ENCODE measurements at places on chromosomes 1 and 21.
A peak's percentile ranks its signal among the peaks of the same experiment; 100 is the strongest.

DNA sequence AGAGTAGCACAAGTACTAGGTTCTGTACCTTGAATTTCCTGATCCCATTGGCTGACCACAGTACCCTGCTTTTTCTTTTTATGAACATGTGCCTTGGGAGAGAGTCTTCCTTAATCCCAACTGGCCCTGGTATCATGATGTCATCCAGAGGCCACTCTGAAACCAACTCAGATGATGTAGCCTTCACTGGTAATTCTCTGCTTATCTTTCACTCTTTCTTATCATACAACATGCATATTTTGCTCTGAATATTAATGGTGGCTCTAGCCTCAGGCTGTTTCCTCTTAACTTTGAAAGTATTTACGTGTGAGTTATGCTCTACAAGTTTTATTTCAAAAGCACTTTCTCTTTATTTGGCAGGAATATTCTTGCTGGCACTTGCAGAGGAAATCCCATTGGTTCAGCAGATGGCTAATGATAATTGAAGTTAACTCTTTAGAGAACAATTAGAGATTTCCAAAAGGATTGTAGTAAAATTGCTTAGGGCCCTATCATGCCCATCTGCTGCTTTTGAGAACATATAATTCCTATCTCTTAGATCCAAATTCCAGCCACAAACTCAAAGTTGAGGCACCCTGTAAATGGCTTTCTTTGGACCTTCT lies 86.1 kb downstream of the PTGER3 start:
- no peak for DNase-seq

- no peak for DNase-seq
Observed at GRCh38 chr1:61104220-61104671, 21.9 kb downstream of the NFIA start.

DNA sequence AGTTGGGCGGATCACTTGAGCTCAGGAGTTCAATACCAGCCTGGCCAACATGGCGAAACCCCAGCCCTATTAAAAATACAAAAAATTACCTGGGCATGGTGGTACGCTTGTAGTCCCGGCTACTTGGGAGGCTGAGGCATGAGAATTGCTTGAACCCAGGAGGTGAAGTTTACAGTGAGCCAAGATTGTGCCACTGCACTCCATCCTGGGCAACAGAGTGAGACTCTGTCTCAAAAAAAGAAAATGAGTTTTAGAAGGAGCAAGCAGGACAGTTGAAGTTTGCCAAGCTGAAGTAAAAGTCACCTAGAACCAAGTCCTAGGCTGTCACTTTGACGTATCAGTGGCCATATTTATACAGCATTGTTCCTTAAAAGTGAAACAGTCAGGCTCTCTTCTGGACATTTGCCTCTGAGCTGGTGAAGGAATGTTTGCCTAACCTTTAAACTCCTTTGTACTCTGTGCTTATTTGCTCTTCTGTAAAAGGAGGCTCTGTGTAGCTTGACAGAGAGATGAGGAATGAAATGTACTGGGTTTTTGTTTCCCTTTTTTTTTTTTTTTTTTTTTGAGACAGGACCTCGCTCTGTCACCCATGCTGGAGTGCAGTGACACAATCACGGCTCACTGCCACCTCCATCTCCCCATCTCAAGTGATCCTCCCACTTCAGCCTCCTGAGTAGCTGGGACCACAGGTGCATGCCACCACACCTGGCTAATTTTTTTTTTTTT lies 2.8 kb downstream of the RAB4A start:
- no peak for DNase-seq

- no peak for DNase-seq
Observed at GRCh38 chr21:37862536-37862935, 53.7 kb downstream of the KCNJ6 start.

GRCh38 chr1:24299901-24300300 lies 19.3 kb upstream of the GRHL3 start:
- DNase-seq, result no peak

DNA sequence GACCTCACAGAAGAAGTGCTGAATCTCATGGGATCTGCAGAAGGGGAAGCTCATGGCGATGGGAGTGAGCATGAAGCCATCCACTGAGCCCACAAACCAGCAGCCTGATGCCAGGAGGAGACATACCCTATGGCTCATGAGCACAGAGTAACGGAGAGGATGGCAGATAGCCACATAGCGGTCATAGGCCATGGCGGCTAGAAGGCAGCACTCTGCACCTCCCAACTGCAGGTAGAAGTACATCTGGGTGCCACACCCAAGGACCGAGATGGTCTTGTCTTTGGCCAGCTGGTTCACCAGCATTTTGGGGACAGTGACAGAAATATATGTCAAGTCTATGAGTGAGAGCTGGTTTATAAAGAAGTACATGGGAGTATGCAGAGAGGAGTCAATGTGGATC lies 4.3 kb downstream of the OR2T10 start:
- no peak for DNase-seq

DNA sequence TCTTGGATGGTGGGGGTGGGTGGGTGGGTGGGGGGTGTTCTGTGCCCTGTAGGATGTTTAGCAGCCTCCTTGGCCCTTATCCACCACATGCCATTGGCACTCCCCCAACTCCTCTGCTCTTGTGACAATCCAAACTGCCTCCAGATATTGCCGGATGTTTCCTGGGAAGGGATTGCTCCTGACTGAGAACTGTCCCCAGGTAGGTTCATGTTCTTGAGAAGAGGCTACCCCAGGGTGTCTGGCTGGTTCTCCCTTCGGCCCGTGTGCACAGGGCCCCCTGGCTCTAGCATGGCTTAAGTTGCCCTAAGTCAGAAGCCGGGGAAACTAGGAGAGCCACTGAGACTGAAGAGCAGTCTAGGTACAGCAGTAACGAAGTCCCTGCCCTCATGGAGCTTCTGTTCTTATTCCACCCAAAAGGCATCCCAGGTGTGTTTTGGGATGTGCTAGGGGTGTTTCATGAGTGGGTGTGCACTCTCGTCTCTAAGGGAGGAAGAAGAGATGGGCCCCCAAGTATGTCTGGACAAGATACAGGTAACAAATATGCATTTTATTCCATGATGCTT lies 19.8 kb upstream of the THRAP3 start:
- no peak for DNase-seq

DNA sequence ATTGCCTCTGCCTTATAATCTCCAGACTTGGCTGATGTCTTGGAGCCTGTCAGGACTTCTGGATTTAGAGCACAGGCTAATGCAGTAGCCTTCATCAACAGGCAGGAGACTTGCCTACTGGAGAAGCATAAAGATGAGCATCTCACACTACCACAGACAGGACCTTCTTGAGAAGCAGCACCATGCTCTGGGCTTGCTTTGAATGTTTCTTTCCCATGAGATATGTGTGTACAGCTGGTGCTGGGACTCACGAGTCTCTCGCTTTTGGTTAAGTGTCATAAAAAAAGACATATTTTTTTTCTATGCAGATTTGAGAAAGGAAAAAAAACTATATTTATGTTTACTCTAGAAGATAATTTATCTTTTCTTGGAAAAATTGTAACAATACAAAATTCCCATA lies 671.3 kb downstream of the MRPL39 start:
- DNase-seq, result no peak

DNA sequence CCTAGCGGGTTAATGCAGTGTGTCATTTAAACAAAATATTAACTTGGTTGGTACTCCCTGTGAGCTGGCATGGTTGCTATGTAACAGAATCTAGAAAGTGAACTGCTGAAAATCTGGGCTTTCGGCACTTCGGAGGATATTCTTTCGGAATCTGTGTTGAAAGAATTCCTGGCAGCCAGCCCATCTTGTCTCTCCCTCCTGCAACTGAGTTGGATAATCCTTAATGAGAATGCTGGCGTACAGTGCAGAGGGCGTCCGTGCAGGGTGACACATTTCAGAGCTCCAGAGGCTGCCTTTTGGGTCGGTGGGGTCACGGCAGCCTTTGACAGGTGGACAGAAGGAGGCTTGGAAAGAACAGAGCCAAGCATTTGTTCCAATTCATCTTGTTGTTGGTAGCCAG lies 3.7 kb downstream of the KAZN start:
- peak; percentile 26 for DNase-seq

GRCh38 chr1:57536749-57537423 lies 113.0 kb upstream of the DAB1 start:
- DNase-seq, result no peak

- DNase-seq, result no peak
Observed at GRCh38 chr1:85936470-85936869, 220.1 kb downstream of the COL24A1 start.

GRCh38 chr1:114033961-114034360 lies 54.7 kb downstream of the OLFML3 start:
- no peak for DNase-seq

DNA sequence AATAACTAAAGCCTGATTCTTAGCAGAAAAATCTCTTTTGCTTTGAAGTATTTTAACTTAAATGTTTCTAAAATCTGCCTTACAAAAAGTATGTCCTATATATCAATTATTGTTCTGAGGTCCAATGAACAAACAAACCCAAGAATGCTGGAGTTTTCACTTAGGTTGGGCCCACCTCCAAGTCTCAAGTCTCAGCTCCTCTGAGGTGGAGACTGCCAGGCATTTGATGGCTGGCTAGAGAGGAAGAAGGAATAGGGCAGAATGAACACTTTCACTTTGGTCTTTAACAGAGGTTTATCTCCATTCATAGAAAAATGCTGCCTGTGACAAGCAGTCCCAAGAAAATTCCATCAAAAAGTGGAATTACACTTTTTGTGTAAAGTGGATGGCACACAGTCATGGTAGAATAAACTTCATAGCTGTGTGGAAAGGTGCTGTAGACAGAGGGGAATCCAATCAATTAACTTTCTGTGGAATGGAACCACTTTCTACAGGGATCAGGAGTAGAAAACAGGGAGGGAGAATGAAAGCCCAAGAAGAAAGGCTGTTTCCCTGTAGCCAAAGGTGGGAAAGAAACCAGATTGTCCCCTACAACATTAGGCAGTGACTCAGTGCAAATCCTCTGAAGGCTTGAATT lies 349.4 kb upstream of the RUNX1 start:
- DNase-seq, result no peak

DNA sequence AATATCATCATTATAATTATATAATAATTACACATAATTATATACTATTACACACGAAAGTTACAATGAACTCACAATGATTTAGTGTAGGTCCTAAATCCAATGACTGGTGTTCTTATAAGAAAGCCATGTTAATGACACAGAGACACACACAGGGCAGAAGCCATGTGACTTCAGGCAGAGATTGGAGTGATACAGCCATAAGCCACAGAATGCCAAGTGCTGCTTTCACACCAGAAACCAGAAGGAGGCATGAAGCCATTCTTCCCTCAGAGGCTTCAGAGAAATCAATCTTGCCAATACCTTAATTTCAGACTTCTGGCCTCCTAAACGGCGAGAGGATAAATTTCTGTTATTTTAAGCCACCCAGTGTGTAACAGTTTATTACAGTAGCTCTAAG lies 147.4 kb upstream of the KRTAP19-8 start:
- DNase-seq, result no peak

- DNase-seq, result peak; percentile 62
Observed at GRCh38 chr21:38505654-38506523, 7.6 kb upstream of the ERG start.

- peak; percentile 63 for DNase-seq
Observed at GRCh38 chr1:28144203-28145135, 32.0 kb downstream of the PTAFR start.

- no peak for DNase-seq
Observed at GRCh38 chr1:100736324-100736723, 16.8 kb downstream of the VCAM1 start.

DNA sequence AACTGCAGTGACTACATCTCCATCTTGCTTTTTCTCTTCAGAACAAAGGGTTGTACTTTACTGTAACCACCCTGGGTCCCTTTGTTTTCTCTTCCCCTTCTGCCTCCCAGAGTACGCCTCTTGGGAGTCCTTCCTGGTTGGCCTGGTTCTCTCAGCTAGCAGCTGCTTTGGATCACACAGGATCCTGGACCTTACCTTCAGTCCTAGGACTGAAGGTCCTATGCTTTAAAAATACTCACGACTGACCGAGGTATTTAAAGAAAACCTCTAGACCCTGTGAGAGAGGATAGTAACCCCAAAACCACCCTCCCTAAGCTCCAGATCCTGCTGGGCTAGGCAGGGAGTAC lies 4.8 kb downstream of the TRIM45 start:
- DNase-seq, result no peak

- no peak for DNase-seq
Observed at GRCh38 chr1:57138432-57139078, 172.7 kb upstream of the C8B start.

DNA sequence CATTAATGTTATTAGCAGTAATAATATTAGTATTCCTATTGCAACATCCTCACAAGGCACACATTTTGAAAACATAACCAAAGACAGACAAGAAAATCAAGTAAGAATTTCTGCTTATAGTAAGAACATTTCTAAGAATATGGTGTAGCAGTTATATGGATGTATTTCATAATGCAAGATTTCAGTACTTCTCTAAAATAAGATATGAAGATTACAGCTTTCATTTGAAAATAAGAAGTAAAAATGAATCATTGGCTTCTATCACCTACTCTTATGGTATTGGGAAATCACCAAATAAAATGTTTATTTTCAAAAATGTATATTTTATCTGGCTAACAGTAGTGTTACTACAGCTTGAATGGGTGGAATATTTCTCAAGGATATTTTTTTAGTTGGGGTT lies 103.8 kb upstream of the USP25 start:
- no peak for DNase-seq

DNA sequence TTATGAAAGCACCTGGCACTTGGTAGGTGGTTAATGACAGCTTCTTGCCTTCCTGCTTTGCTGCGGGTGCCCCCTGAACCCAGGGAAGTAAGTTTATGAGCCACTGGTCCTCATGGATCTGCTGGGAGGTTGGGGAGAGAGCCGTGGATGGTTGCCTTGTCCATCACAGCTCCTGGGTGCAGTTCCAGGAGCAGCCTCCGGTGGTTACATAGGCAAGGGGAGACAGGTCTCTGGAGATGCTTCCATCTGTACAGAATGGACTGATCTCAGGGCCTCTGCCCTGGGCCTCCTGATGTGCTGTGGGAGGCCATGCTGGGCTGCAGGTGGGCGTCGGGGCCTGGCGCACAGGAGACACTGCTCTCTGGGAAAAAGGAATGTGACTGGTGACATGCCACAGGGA lies 31.6 kb upstream of the ARHGEF10L start:
- no peak for DNase-seq

DNA sequence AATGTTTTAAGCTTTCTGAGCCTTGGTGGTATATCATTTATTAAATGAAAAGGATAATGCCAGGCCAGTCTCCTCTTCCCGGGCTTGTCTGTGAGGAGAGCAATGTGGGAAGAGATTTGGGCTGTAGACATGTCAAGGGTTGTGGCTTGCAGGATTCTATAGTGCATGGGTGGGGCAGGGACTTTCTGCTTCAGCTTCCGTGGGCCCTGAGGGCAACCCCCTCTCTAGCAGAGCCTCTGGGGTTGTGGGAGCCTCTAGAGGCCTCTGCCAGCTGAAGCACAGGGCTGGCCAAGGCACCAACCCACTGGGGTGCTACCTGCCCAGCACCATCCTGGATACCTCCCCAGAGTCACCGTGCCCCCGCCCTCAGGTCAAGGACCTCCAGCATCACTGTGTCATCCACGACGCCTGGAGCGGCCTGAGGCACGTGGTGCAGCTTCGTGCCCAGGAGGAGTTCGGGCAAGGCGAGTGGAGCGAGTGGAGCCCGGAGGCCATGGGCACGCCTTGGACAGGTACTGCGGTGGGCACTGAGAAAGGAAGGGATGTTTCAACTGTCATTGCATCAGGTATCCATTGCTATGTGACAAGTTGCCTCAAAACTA lies 30.6 kb downstream of the IL6R start:
- no peak for DNase-seq

Measured in astrocyte (in vitro differentiated cells and primary cell).